ENCODE measurements at places on chromosomes 1 and 21. TPM values are rescaled to one million over a fixed set of nuclear protein-coding genes. Genes with fewer than 3 reads are reported as not detected.

GRCh38 chr1:36733748-36734147, 251.0 kb upstream of the CSF3R start:
- no peak for DNase-seq

GRCh38 chr1:9663257-9663656, 11.7 kb downstream of the PIK3CD start:
- no peak for DNase-seq

- peak; percentile 75 for DNase-seq
These were observed 71.8 kb upstream of the MACF1 start for GRCh38 chr1:39132505-39133339.

GRCh38 chr21:14080040-14080763, 130.6 kb downstream of the LIPI start:
- DNase-seq = no peak

- no peak for DNase-seq
These were observed 86.9 kb upstream of the ZBTB40 start for GRCh38 chr1:22364764-22365163.

GRCh38 chr1:67211589-67212563, 45.6 kb downstream of the IL23R start:
- DNase-seq = peak; percentile 65

GRCh38 chr1:228002792-228003191, 4.0 kb upstream of the WNT3A start:
- no peak for DNase-seq

DNA sequence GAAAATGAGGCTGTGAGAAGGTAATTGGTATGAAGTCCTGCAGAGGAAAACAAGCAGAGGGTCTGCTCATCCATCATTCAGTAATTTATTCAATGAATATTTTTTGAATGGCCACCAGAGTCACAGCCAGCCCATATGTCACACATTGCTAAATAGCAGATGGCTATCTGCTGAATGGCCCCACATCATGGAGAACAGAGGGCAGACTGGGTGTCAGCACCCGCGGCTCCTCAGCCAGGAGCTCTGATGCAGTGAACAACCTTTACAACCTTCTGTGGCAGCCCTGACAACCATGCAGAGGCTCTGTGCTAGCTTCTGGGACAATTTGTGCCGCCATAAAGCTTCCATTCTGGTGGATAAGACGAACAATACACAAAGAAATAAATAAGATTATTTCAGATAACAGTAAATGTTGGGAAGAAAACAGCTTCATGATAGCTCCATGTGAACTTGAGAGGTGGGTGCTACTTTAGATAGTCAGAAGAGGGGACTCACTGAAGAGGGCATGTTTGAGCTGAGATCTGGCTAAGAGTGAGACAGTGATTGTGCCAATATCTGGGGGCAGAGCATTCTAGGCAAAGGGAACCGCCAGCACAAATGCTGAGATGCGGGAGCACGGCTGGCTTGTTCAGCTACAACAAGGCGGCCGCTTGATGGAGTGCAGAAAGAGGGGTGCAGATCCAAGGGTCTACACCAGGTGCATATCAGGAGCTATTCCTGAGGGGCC, 2.8 kb upstream of the C1orf210 start:
- no peak for DNase-seq

- no peak for DNase-seq
These were observed 36.2 kb downstream of the PRRC2C start for GRCh38 chr1:171521567-171521966.

The CYP4Z1 gene
- total RNA-seq = 0.52 TPM

The ANGEL2 gene
- total RNA-seq = 36.8 TPM

The HSD11B1 gene
- total RNA-seq = 3.6 TPM

The AMY2A gene
- 10,829 TPM for total RNA-seq

The CAPN8 gene
- total RNA-seq = 43.1 TPM

The LRRC52 gene
- not detected for total RNA-seq

The ERVH48-1 gene
- total RNA-seq = 0.52 TPM

Data from body of pancreas (tissue), 4 donors.